ENCODE measurements at places on chromosomes 12 and 14.

DNA sequence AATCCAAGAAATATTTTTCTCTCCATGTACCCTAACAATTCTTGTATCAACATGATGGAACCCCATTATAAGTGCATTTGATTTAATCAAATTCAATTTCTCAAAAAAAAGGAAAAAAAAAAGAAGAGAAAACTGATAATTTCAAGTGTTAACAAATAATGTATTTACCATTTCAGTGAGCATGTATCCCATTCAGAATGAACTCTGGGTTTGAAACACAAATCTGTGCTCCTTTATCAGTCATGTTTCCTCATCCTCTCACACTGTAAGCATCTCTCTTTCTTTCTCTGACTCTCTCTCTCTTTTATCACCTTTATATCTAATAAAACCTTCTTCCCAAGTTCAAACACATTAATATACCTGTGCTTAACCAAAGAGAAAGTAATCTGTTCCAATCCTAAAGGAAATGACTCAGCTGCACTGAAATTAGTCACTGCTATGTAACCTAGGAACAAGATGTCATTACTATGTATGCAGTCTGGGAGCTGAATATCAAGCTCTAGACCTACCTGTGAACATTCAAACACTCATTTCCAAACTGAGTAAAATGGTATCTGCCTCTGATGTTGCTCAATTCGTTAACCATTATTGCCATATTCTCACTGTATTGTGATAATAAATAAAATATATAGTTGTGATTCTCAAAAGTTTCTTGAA lies 135.0 kb upstream of the LRIG3 start:
- no peak for DNase-seq

GRCh38 chr14:76078501-76078900 lies 73.2 kb upstream of the GPATCH2L start:
- no peak for DNase-seq

GRCh38 chr14:74347097-74347794 lies 1.0 kb upstream of the VRTN start:
- DNase-seq = no peak

- DNase-seq = peak; percentile 66
Measured at GRCh38 chr14:75254901-75255584, 23.6 kb upstream of the FOS start.

GRCh38 chr12:7853557-7853956 lies 19.2 kb downstream of the SLC2A14 start:
- no peak for DNase-seq

- peak; percentile 33 for DNase-seq
Measured at GRCh38 chr12:30985814-30986452, 59.4 kb downstream of the TSPAN11 start.

DNA sequence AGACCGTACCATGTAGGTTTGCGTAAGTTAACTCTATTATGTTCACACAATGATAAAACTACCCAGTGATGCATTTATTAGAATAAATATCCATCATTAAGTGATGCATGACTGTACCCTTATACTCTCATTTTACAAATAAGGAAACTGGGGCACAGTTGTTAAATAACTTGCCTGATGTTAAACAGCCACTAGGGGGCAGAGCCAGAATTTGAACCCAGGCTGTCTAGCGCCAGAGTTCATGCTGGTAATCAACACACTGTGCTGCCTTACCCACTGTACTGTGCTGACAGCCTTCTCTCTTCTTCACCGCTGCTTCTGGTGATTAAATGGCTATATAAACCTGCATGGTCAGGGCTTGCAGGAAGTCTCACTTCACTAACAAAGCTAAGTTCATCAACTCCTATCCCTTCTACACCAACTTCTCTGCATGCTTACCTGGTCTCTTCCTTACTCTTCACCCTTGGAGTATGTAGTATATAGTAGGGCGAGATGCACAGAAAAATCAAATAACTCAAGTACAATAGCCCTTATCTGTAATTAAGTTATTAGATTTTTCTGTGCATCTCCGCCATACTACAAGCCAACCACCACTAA lies 43.6 kb upstream of the APPL2 start:
- DNase-seq = no peak

- DNase-seq = no peak
Measured at GRCh38 chr14:69632164-69632563, 20.8 kb downstream of the SUSD6 start.

DNA sequence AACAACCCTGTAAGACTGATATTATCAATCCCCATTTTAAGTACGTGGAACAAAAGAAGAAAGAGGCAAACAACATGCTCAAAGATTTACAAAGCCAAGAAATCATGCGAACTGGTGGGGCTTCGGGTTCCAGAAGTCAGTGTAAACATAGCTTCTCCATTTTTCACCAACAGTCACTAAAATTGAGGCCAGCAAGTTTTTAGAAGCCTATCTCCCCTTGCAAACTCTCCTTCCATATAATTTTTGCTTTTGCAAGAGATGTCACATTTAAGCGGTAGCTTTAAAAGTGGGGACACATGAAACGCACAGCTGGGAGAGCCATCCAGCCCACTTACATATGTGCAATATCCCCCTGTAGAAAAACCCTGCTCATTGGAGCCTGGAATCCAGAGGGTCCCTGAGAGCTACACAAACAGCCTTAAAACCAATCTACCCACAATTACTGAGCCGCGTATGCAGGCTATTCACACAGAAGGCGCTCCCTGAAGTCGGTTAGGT lies 797 bp downstream of the SLC11A2 start:
- DNase-seq = no peak

GRCh38 chr14:94439453-94440057 lies 13.0 kb downstream of the SERPINA11 start:
- DNase-seq = no peak
